ENCODE measurements at places on chromosomes 12 and 14.

DNA sequence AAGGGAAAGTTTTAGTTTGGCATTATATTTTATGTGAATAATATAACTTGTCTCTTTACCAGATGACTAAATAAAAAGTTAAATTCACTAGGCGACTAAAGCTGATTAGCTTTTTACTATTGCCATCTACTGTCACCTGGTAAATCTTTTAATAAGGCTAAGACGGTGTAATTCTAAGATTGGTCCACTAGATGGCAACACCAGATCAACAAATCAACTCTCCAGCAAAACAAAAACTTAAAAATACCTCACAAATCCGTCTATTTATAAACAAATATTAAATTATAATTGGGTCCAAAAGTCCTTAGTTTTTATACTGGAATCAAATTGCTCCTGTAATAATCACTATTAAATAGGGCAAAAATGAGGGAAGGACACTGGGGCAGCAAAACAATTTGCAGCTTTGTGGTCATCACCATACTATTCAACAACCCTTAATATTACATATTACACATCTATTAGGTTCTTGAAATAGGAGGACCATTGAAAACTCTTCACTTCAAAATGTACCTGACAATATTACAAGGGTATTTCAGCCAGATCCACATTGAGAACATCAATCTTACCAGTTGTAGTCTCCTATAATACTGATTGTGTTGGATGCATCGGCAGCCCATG, 47.9 kb downstream of the GALC start:
- no peak for DNase-seq

GRCh38 chr12:464484-465267, 4.9 kb downstream of the B4GALNT3 start:
- DNase-seq: no peak

DNA sequence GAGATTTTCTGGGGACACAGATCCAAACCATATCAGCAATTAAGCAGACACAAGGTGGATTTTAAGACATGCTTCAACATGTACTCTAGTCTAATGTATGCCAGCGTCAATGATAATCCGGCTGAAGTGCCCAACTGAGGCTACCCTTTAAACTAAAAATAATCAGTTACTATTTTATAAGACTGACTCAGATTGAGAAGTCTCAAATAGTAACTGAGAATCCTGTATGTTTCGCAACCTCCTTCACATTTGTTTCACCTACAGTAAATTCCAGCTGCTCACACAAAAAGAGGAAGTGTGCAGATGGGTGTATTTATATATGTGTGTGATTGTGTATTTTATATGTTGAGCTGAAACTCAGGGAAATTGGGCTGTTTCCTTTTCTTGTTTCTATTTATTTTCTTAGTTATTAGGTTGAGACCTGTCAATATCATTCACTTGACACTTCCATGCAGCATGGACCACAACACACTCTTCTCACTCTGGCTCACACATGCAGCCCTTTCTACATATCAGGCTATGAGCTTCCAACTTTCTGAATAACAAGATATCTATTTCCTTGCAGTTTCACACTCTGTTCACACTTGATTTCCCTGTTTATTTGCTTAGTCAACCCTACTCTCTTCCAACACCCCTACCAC, 1224.9 kb upstream of the TMEM132C start:
- no peak for DNase-seq

DNA sequence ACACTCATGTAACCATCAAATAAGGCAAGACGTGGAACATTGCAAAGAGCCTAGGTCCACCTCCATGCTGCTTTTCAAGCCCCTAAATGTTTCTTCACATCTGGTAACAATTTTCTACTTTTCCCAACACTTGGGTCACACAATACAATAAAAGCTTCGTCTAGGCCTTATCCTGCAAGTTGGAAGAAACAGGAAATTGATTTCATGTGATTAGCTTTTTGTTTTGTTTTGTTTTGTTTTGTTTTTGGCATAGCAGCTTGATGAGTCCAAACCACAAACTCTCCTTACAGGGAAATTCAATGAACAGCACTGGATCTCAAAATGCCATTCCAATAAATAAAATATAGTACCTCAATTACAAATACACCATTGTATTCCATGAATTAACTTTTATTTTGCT, 19.3 kb downstream of the TAS2R50 start:
- DNase-seq: no peak

DNA sequence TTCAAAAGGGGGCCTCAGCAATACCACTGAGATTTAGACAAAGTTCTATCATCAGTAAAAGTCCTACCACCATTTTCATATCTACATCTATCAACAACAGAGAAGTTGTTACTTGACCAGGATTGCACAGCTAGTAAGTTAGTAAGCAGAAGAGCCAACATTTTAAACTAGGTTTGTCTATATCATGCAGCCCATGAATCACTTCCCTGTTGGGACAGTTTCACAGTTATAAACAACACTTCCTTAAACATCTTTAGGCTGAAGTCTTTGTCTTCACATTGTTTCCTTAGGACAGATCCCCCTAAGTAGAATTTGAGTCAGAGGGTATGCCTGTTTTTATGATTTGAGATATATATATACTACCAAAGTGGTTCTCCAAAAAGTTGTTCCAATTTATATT, 68.5 kb downstream of the DAO start:
- DNase-seq: no peak

GRCh38 chr14:98766818-98767217, 505.2 kb downstream of the BCL11B start:
- DNase-seq: no peak

GRCh38 chr12:52522346-52523011, 2.3 kb upstream of the KRT5 start:
- DNase-seq: no peak

GRCh38 chr14:58979325-58979724, 209.1 kb upstream of the DAAM1 start:
- DNase-seq: no peak

- DNase-seq: no peak
Measured at GRCh38 chr12:94649349-94650142, 811 bp downstream of the TMCC3 start.

- DNase-seq: no peak
Measured at GRCh38 chr14:53778263-53778662, 178.4 kb downstream of the BMP4 start.

DNA sequence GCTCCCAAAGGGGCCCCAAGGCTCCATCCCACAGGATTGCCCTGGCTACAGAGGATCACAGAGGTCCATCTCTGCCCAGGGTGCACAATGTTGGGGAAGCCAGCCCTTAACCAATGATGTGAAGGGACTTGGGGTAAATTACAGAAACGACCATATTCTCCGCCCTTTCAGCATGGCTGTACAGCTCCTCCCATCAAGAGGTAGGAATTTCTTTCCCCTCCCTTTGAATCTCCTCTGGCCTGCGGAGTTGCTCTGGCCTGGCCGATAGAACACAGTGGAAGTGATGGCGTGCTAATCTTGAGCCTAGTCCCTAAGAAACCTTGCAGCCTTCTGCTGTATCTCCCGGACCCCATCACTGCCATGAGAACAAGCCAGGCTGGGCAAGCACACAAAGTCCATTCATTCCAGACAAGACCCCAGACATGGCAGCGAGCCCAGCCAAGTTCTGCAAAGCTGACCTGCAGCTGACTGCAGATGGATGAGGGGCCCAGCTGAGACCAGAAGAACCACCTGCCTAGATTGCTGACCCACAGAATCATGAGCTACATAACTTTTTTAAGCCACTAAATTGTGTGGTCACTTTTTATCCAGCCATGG, 6.9 kb upstream of the IFI27 start:
- DNase-seq: no peak

GRCh38 chr14:37369425-37369824, 171.7 kb downstream of the MIPOL1 start:
- no peak for DNase-seq

DNA sequence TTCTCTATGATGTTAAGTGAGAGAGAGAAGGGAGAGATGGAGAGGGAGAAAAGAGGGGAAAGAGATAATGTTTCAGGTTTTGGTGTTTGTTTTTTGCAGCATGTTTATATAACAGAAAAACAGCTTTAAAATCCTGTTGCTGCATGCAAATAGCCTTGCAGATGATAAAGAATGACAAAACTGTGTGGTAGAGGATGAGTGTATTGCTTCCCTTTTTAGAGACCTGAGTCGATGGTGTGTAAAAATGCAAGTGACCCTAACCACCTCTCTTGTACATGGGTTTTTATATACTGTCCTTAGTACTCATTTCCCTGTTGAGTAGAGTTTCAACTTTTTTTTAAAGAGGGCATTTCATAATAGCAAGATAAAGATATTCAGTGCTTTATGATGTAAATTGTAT, 249.1 kb downstream of the AKAP6 start:
- DNase-seq: no peak

DNA sequence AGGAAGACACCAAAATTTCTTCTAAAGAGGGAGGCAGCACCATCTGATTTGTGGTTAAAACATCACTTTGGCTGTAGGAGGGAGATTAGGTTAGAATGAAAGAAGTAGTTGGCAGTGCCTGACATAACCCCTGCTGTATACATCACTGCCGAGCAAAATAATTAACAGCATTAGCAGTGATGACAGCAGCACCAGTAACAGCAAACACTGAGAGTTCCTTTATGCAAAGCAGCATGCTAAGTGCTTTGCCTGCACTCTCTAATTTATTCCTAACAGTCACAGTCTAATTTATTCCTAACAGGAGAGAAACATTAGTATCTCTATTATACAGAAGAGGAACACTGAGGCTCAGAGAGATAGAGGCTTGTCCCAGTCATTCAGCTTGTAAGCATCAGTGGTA, 1469.7 kb downstream of the AACS start:
- DNase-seq: no peak

DNA sequence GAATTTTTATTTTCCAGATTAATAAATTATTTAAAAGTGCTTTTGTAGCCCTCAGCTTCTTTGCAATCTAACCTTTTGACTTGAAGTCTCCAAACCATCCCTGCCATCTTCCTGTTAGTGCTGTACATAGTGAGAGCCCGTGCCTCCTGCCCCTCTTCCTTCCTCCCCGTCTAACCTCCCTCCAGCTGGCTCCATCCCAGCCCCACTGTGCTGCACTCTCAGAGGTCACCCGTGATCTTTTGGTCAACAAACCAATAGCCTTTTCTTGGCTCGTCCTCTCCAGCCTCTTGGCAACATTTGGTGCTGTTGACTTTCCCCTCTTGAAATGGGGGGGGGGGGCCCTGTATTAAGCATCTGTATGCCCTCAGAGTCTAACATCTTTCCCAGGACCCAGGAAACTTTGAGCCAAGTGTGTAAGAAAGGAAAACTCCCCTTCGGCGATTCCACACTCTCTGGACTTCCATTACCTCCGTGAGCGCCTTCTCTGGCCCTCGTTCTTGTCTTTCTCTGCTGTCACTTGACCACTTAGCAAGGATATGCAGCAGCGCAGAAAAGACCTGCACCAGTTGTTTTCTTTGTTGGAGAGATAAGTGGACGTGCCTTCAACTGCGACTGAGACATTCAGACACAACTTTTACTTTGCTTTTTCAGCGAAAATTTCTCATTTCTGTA, 44.1 kb downstream of the FBXW8 start:
- no peak for DNase-seq

DNA sequence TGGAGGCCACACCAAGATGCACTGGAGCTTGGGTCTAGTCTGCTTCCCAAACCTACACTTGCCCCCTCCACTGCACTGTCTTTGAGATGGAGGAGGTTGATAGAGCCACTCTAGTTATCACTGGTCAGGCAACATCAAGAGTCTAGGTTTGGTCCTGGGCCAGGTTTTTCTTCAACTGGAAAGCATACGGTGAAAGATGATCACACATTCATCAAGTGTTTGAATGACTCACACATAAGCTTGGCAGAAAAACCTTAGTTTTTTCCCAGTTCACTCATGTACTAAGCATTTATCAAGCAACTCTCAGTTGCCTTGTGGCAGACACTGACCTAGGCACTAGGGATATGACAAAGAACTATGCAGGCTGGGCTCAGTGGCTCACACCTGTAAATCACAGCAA, 84.5 kb downstream of the PLEKHG3 start:
- no peak for DNase-seq

All from T-helper 1 cell (primary cell).